Activated naive CD8-positive, alpha-beta T cell treated with anti-CD3 and anti-CD28 coated beads, Interleukin-2, amount 10 ng/mL, durations not matched to agents 7 days and 5 days (primary cell): ENCODE measurements at places on chromosomes 13 and 19. TPM values are rescaled to one million over a fixed set of nuclear protein-coding genes. Genes with fewer than 3 reads are reported as not detected.
A peak's percentile ranks its signal among the peaks of the same experiment; 100 is the strongest.

The HSD17B14 gene
- 2.6 TPM for total RNA-seq

- H3K36me3 ChIP-seq, result no peaks in the 10 kb centered on the region
- H3K27me3 ChIP-seq, result peaks cover 37% of the 10 kb centered on the region
- peak; percentile 6 for DNase-seq
- peaks cover 18% of the 10 kb centered on the region for H3K4me1 ChIP-seq
- H3K27ac ChIP-seq, result no peak overlapping the region
- H3K4me3 ChIP-seq, result no peak overlapping the region
Observed at GRCh38 chr19:35342430-35342829, 5.3 kb upstream of the FFAR1 start.

The CLEC17A gene
- not detected for total RNA-seq

- no peak overlapping the region for H3K4me3 ChIP-seq
- H3K27ac ChIP-seq, result no peak overlapping the region
- H3K36me3 ChIP-seq, result peaks cover 6% of the 10 kb centered on the region
- no peaks in the 10 kb centered on the region for H3K27me3 ChIP-seq
- DNase-seq, result no peak
Observed at GRCh38 chr13:32907211-32907610, 109.0 kb upstream of the KL start.

The ZIC2 gene
- total RNA-seq, result not detected

DNA sequence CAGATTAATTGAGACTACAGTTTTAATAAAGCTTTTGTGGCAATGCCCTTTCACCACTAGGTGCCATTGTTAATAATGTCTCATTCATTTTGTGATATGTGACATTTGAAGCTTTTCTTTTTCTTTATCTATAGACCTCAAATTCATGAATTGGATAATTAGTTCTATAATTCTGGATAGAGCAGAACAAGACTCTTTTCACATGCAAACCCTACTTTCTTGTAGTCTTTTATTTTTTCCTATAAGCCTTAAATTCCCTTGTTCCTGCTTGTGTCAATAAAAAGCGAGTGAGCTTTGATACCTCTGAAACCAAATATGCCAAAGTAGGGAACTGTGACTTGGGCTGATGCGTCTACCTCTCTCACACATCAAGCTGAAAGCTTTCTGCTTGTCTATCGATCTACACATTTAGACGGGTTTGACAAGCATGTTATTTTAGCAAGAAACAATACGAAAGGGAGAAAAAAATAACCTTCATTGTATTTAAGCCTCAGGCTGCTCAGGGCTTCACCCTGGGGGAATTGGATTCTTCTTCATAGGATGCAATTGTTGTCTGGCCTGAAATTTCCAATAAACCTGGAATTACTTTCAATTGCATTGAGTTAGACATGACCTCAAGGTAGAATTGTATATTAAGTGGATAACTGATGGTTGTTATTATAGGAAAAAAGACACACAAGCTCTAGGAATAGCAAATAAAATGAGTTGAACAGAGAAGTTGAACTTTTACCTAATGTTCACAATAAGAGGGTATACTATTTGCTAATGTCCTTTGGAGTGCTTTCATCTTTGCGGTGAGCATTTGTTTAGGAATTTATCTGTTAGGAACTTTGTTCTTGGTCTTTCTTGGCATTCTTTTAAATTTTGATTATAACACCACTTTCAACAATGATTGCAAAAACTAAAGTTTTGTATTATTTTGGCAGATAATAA, 1150.2 kb upstream of the PCDH9 start:
- no peak overlapping the region for H3K27ac ChIP-seq
- DNase-seq, result no peak
- H3K4me3 ChIP-seq, result no peak overlapping the region
- no peaks in the 10 kb centered on the region for H3K36me3 ChIP-seq

GRCh38 chr19:41295499-41295898, 14.5 kb upstream of the CCDC97 start:
- no peak for DNase-seq
- peaks cover 60% of the 10 kb centered on the region for H3K4me1 ChIP-seq
- H3K4me3 ChIP-seq, result no peak overlapping the region
- H3K27me3 ChIP-seq, result no peaks in the 10 kb centered on the region
- H3K27ac ChIP-seq, result no peak overlapping the region
- H3K36me3 ChIP-seq, result peaks cover 51% of the 10 kb centered on the region

The CHST8 gene
- not detected for total RNA-seq

DNA sequence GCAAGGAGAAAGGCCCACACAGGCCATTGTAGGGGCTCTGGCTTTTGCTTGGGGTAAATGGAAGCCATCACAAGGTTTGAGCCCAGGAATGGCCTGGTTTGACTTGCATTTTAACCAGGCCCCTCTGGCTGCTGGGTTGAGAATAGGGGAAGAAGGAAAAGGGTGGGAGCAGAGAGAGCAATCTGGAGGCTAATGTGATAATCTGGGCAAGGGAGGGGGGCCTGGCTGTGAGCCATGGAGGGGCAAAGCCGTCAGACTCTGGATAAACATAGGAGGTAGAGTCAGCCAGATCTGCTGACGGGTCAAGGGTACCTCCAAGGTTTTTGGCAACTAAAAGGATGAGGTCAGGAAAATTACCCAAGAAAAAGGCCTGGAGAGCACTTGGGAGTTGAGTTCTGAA, 41.6 kb downstream of the RFX2 start:
- no peak overlapping the region for H3K27ac ChIP-seq
- peaks cover 8% of the 10 kb centered on the region for H3K27me3 ChIP-seq
- peaks cover 17% of the 10 kb centered on the region for H3K4me1 ChIP-seq
- H3K36me3 ChIP-seq, result peaks cover 6% of the 10 kb centered on the region
- no peak overlapping the region for H3K4me3 ChIP-seq

The IGSF23 gene
- not detected for total RNA-seq

- H3K27me3 ChIP-seq, result peaks cover 29% of the 10 kb centered on the region
- H3K36me3 ChIP-seq, result no peaks in the 10 kb centered on the region
- H3K4me1 ChIP-seq, result no peaks in the 10 kb centered on the region
- DNase-seq, result no peak
- H3K27ac ChIP-seq, result no peak within 1 kb of the TSS
Observed at GRCh38 chr19:30371960-30372824, at the start of gene ZNF536. TSS of gene ZNF536 (plus strand) at chr19:30372384. CDS start at chr19:30443563, 71,179 bp downstream.

DNA sequence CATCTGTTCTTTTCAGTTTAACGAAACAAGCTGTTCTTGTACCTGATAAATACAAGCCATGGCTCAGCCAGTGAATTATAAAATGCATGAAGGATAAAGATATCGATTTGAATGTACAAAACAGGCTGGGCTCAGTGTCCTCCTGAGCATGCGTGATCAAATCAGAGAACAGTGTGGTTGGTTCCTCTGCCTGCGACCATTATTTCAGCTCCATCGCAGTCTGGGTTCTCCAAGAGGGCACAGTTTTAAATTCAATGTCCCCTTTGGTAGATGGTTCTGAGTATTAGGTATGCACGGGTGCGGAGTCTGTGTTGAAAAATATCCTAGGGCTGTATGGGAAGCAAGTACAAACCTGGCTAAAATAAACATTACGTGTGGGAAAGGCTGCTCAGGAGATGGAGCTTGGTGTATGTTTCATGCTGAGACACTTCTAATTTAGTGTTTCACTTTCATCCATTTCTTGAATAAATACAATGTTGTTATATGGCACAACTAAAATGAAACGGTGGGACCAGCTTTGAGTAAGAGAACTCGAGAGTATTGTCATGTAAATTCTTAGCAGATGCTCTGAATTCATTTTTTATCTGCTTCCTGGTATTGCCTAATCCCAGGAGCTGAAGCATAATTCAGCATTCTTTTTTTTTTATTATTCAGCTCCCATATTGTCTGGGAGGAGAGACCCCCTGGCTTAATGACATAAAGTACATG, 458.7 kb downstream of the MYO16 start:
- no peak overlapping the region for H3K4me3 ChIP-seq
- no peaks in the 10 kb centered on the region for H3K4me1 ChIP-seq
- no peaks in the 10 kb centered on the region for H3K27me3 ChIP-seq
- H3K36me3 ChIP-seq, result no peaks in the 10 kb centered on the region

DNA sequence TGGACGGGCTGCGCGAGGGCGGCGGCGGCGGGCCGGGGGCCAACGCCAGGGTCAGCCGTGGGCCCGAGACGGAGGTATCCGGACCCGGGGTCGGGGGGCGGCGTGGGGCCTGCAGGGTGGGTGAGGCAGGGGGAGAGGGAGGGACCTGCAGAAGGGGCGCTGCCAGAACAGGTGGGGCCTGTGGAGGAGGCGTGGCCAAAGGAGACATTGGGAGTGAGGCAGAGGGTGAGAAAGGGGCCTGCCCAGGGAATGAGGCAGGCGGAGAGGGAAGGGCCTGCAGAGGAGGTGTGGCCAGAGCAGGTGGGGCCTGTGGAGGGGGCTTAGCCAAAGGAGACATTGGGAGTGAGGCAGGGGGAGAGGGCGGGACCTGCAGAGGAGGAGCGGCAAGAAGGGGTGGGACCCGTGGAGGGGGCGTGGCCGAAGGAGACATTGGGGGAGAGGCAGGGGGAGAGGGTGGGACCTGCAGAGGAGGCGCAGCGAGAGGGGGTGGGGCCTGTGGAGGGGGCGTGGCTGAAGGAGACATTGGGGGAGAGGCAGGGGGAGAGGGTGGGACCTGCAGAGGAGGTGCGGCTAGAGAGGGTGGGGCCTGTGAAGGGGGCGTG, 4.2 kb downstream of the PRR36 start:
- H3K27me3 ChIP-seq, result peaks cover 45% of the 10 kb centered on the region
- no peaks in the 10 kb centered on the region for H3K36me3 ChIP-seq
- peaks cover 28% of the 10 kb centered on the region for H3K4me1 ChIP-seq
- peak overlapping the region; percentile 46 for H3K4me3 ChIP-seq

DNA sequence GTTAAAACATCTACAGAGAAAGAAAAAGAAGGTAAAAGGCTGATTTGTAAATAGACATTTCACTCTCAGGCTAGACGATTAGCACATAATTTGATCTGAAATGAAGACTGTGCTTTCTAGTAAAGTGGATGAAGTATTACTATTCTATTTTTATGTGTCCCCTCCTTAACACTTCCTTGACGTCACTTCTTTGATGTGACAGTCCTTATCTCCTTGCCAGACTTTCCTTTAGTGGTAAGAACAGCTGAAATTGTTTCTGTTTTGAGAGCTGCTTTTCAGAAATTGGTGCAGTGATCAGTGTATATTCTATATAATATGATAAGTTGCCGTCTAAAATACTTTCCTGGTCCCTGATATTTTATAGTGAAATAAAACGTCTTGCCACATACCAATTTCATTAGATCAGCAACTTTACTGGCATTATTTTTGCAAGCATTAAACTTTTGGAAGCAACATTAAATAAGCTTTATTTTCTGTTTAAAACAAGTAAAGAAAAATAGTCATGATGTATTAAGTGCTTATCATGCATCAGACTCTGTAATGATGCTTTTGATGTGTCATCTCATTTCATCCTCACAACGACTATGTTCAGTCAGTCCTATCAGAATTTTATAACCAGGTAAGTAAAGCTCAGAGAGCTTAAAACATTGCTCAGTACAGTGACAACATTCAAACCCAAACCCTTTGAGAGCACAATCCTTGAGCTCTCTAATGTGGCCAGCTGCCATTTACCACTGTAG, 210.3 kb upstream of the PCDH9 start:
- no peak overlapping the region for H3K27ac ChIP-seq
- H3K36me3 ChIP-seq, result no peaks in the 10 kb centered on the region
- no peaks in the 10 kb centered on the region for H3K4me1 ChIP-seq
- H3K27me3 ChIP-seq, result no peaks in the 10 kb centered on the region
- no peak for DNase-seq
- H3K4me3 ChIP-seq, result no peak overlapping the region

The ICAM1 gene
- total RNA-seq, result 11.7 TPM

GRCh38 chr13:74061926-74062595, 72.1 kb downstream of the KLF12 start:
- H3K27me3 ChIP-seq, result no peaks in the 10 kb centered on the region
- peaks cover 54% of the 10 kb centered on the region for H3K4me1 ChIP-seq
- peaks cover 30% of the 10 kb centered on the region for H3K36me3 ChIP-seq
- peak overlapping the region; percentile 86 for H3K27ac ChIP-seq
- H3K4me3 ChIP-seq, result peak overlapping the region; percentile 74

The S1PR2 gene
- total RNA-seq, result 6.4 TPM

The PIK3R2 gene
- 11.4 TPM for total RNA-seq

The ABHD8 gene
- 12.9 TPM for total RNA-seq

DNA sequence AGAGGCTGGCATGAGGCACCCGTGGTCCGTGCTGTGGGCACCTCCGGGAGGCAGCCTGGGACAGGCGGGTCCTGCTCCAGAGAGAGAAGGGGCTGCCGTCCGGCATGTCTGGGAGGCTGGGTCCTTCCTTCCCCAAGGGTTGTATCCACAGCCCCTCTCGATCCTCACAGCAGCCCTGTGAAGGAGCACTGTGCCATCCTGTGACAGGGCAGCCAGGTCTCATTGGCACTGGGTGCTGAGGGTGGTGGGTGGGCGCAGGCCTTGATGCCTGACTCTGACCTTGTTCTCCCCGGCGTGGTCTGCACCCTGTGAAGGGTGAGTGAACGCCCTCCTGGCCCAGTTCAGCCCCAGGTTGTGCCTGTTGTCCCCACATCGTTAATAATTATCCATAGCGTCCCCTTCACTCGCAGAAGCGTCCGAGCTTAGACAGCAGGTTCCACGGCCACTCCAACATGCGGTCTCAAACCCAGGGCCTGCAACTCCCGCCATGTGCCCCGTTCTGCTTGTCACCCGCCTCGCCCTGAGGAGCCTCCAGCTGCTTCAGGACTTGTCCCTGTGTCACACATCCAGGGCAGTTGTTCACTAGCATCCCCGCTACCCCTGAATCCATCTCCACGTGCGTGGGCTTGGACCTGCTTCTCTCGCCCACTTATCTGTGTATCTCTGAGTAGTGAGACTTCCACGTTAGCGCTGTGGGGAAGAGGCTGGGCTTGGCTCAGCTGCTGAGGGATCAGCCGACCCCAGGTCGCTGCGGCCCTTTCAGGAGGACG, 10.6 kb downstream of the ATP11A start:
- no peaks in the 10 kb centered on the region for H3K27me3 ChIP-seq
- H3K4me3 ChIP-seq, result no peak overlapping the region
- peaks cover 4% of the 10 kb centered on the region for H3K36me3 ChIP-seq
- no peak overlapping the region for H3K27ac ChIP-seq
- peaks cover 21% of the 10 kb centered on the region for H3K4me1 ChIP-seq
- DNase-seq, result no peak

The CEACAM16 gene
- not detected for total RNA-seq

- no peak for DNase-seq
- H3K4me1 ChIP-seq, result peaks cover 6% of the 10 kb centered on the region
- peaks cover 47% of the 10 kb centered on the region for H3K36me3 ChIP-seq
Observed at GRCh38 chr19:58338336-58338735, 11.5 kb downstream of the ZSCAN22 start.

- no peak overlapping the region for H3K27ac ChIP-seq
- H3K4me1 ChIP-seq, result peaks cover 12% of the 10 kb centered on the region
- no peak for DNase-seq
Observed at GRCh38 chr13:110337247-110337646, 30.2 kb downstream of the COL4A2 start.

The SOX1 gene
- not detected for total RNA-seq

The ZNF573 gene
- 13.9 TPM for total RNA-seq

The IFNL1 gene
- not detected for total RNA-seq

The KLK3 gene
- not detected for total RNA-seq

DNA sequence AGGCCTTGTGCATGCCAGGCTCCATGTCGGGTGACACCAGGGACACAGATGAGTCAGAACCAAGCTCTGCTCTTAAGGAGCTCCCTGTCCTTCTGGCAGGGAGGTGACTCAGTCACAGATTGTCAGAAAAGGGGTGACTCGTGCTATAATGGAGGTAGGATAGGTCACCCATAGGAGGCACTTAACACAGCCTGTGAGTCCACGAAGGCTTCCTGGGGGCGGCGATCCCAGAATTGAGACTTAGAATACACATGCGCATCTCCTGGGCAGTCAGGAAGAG, 19.6 kb downstream of the FUZ start:
- H3K27me3 ChIP-seq, result no peaks in the 10 kb centered on the region
- no peak for DNase-seq
- H3K4me3 ChIP-seq, result no peak overlapping the region
- H3K36me3 ChIP-seq, result peaks cover 12% of the 10 kb centered on the region
- H3K27ac ChIP-seq, result no peak overlapping the region
